ENCODE measurements at places on chromosomes 2 and 18.

DNA sequence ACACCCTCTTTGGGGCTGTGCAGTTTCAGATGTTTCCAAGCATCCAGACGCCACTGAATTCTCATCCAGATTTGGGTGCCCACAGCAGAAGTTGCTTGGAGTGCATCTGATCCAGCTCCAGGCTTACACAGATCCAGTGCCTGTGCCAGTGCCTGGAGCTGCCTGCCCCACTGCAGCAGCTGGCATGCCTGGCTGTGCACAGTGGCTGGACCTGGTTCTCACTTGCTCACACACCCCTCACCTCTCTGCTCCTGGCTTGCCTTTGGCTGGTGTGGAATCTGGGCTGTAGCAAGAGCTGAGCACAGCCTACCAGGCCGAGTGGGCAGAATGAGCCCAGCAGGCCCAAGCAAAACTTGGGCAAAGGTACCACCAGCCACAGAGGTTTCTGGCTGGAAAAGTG, 137.9 kb downstream of the SPAG16 start:
- no peak for DNase-seq

DNA sequence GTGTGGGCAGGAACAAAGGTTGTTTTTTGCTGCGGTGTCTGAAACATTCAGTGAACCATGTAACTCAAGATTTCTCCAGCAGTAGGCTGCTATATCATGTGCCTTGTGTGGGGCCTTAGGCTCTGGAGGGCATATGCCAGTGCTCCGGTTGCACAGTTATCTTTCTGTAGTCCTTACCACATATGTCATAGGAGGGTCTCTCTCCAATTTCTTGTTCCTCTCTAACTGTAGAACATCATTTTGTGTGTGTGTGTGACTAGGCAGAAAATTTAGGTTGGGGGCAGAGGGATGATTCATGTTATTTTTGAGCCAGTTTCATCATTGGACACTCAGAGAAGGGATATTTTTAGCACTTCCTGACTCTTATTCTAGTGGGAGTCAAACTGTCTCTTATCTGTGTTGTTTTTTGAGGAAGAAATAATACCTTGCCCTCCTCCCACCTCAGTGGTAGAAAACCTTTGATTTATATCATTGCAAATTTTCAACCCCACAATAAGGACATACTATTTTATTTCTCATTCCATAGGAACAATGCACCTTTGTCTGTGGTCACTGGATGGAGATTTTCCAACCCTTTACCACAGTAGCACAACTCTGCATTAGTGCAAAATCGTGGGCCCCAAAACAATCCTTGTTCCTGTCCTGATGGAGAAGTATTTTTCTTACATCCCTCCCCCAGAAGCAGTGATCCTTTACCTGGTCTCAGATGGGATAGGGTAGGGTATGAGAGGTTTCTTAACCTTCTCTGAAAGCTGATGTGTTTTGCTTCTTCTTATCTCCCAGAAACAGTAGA, 113.9 kb downstream of the CCDC74A start:
- no peak for DNase-seq

- no peak for DNase-seq
Measured at GRCh38 chr2:45119038-45119437, 109.8 kb upstream of the SIX2 start.

GRCh38 chr2:50126845-50127244, 905.1 kb downstream of the NRXN1 start:
- DNase-seq, result no peak

DNA sequence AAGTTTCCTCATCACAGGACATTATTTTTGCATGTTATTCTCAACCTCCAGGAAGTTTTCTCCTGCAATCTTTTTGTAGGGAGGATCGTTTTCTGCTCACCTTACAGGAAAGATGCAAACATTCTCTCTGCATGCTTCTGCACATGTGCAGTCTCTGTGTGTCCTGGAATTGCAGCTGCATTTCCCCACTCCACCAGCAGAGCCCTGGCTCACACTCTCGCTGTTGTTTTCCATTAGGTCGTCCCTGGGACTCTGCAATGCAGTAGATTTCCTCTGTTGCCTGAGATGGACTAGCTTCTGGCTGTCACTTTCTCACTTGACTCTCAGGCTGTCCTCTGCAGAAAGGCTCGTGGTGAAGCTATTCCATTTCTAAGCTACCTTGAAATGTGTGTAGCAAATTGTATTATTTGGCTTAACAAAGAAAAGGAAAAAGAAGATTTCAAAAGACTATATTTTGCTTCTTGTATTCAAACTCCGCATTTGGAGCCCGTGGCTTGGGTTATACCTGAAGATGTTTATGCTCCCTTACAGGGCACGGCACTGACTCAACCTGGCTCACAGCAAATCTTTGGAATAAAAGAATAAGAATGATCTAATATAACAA, 346.7 kb downstream of the RAD51AP2 start:
- no peak for DNase-seq

DNA sequence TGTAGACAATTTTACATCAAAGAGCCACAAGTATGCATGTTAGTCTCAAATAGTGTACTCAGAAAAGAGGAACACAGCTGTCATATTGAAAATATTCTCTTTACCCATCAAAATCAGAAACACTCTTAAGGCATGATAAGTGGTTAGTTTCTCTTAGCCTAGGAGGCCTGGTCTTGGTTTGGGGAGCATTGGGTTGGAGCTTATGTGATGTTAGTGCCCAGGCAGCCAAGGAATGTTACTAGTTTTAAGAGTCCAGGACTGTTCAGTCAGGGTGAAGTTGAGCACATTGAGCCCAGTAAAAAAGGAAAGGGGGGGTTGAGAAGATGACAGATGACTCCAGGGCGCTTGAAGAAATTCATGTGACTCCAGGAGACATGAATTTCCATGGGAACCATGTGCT, 340.6 kb downstream of the HRH4 start:
- DNase-seq, result no peak

- DNase-seq, result no peak
Measured at GRCh38 chr18:59015531-59016152, 124.0 kb upstream of the SEC11C start.

GRCh38 chr2:11558214-11558886, 24.5 kb downstream of the GREB1 start:
- no peak for DNase-seq

GRCh38 chr2:62826141-62826540, 120.6 kb downstream of the EHBP1 start:
- no peak for DNase-seq

DNA sequence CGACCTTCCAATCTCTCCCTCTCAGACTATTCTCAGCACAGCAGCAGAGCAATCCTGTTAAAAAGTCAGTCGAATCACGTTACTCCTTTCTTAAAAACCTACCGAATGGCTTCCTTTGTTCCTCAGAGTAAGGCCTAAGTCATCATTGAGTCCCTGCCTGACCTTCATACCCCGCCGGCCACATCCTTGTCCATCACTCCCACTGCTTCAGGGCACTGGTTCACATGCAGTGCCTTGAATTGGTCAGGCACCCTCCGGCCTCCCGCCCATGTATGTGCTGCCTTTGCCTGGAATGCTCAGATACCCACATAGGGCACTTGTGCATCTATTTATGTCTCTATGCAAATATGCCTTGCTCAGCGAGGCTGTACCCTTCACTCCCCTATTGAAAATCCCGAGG, 206.4 kb downstream of the DLGAP1 start:
- DNase-seq, result no peak

- no peak for DNase-seq
Measured at GRCh38 chr2:187865025-187865424, 310.8 kb upstream of the TFPI start.

DNA sequence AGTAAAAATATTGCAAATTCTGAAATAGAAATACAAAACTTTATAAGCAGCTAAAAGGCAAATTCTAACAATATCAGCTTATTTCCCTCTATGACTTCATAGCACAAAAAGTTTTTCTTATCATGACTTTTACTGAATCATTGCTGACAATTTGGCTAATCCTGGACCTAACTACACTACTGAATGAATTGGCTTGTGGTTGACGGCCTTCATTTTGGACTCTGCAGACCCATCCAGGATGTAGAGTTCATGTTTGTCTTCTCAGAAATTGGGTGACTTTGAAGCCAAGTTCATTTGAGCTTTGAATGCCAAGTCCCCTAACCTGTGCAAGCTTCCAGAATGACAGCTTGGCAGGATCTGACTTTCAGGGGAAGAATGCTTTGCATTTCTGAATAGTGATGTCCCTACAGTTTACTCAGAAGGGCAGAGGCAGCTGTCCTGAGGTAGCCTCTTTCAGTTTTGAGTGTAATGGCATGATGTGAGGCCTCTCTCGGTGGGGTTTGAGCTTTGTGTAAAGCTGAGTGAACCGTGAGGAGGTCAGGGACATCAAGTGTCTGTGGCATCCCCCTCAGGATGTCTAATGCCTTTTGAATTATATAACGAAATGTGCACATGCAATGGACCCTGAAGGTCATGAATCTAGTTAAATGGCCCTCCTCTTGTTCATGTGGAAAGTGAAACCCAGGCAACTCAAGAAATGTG, 48.0 kb downstream of the EFEMP1 start:
- no peak for DNase-seq

DNA sequence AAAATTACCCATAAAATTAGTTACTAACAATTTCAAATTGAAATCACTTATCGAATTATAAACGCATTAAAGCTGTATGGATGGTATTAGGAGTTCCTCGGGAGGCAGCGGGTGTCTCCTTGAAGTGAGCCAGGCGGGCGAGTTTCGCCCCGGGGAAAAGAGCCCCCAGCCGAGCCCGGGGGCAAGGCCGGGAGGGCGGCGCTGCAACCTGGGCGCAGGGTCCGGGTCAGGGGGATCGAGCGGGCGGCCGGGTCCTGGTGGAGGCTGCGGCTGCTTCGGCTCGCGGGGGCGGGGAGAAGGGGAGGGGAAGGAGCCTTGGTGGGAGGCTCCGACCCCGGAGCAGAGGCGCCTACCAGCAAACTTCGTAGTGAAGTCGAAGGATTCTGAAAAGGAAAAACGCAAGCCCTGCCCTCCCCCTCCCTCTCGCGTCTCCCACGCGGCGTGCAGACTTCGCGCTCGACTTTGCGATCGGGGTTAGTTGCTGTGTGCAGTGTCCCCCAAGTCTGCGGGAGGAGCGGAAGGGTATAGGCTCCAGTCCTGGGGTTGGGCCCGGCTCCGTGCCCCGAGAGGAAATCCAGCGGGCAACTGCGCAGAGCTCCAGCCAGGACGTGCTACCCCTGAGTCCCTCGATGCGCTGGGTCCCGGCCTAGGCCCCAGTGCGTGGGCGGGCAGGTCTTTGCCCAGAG, 140.8 kb downstream of the MEIS1 start:
- DNase-seq, result no peak

DNA sequence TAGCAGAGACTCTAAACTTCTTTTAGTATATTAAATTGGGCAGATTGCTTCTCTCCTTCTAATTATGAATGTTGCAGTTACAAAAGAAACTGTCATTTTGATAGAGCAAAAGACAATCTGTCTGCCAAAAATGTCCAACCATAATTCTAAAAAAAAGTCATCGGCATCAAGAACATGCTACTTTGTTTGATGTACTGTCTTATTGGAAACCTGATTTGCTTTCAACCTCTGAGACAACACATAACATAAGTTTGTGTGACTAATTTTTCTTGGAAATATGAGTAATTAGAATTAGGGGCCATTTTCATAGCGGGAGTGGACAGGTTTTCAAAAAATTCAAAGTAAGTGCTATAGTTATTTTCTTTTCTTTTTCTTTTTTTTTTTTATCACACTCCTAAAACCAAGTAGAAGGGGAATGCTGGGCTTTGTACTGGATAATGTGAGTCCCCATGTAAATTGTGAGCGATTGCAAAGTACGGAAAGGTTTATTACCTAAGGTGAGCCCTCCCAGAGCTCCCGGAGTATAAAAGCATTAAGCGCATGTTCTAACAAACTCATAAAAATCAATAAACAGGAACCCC, 59.1 kb downstream of the ZEB2 start:
- DNase-seq, result no peak

DNA sequence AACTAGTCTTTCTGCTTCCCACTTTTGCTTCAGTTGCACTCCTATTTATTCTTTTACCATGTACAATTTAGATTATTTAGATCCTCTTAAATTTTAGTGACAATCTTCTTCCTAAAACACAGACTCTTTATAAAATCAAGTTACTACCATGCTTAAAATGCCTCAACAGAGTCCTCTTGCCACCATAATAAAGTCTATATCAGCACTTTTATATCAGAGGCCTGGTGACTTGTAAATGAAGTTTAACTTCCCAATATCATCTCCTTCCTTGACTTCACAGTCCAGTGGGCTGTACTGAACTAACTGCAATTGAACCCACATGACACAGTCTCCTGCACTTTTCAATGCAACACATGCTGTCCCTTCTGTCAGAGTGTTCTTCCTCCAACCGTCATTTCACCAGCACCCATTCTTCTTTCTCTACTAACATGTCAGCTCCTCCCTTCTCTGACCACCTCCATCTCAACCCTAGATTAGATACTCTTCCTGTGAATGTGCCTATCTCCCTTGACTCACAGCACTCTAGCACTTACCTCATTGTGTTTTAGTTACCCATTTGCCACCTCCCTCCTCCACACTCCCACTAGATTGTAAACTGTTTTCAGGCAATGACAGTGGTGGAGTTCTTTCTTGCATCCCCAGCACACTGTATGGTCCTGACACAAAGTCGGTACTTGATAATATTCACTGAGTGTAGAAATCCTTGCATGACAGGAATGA, 414.9 kb downstream of the SATB2 start:
- no peak for DNase-seq

- no peak for DNase-seq
Measured at GRCh38 chr2:38259311-38259710, 117.8 kb downstream of the ATL2 start.
